ENCODE measurements at places on chromosomes 12 and 14.

DNA sequence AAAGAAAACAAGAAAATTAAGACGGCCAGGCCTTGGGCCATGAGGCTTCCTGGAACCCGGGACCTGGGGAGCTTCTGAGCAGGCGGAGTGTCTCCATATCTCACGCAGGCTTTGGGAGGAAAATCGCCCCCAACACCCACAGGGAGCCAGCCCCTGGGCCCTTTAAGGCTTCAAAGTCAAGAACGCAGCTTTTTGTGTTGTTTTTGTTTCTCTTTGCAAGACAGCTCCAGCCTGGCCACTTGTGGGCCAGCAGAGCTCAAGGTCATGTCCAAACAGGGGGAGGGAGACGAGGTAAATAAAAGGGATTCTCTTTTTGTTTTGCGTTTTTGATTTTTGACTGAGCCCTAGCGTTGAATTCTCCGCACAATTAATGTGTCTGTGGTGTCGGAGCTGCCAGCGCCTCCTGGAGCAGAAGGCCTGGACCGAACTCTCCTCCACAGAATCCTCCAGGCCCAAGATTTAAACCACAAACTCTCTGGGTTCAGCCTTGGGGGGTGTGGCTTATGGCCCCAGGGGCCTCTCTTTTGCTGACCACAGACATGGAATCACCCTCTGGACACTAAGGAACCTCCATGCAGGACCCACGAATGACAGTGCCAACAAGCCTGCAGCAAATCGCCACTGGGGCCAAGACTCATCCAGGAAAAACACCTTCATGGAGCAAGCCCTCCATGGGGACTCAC lies 8.2 kb downstream of the SCARB1 start:
- no peak for DNase-seq

DNA sequence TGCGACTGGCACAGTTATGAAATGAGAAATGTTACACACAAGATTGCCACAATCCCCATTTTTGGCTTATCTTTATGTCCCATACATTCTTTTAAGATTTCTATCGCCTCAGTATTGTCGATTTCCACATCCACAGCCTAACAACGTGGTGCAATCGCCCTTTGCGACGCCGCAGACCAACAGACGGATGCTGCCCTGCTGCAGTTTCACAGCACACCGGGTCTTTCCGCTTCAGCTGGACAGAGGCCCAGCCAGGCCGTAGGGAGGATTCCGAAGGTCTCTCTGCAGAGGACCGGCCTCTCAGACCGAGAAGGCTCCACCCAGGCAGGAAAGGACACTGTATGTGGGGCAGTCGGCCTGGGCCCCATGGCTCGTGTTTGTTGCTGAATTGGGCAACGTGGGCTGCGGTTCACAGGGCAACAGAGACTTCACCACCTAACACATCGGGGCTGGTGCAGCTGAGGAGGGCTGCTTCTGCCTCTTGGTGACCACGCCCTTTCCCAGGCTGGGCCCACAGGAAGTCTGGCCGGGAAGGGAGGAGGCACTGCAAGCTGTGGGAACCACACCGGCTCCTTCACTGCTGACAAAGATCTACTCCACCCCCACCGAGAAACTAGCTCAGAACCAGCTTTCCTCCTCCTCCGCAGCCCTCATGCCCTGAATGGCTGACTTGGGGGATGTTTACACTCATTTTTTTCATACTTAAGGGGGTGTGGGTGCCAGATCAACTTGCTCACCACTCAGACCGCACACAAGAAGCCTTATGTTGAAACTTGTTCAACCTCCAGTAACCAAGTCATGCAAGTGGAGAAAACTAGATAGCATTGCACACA lies 32.9 kb upstream of the MDM1 start:
- peak; percentile 69 for DNase-seq

GRCh38 chr12:86230516-86231146 lies 25.6 kb downstream of the MGAT4C start:
- no peak for DNase-seq

GRCh38 chr12:47247418-47247817 lies 167.7 kb upstream of the AMIGO2 start:
- peak; percentile 67 for DNase-seq

DNA sequence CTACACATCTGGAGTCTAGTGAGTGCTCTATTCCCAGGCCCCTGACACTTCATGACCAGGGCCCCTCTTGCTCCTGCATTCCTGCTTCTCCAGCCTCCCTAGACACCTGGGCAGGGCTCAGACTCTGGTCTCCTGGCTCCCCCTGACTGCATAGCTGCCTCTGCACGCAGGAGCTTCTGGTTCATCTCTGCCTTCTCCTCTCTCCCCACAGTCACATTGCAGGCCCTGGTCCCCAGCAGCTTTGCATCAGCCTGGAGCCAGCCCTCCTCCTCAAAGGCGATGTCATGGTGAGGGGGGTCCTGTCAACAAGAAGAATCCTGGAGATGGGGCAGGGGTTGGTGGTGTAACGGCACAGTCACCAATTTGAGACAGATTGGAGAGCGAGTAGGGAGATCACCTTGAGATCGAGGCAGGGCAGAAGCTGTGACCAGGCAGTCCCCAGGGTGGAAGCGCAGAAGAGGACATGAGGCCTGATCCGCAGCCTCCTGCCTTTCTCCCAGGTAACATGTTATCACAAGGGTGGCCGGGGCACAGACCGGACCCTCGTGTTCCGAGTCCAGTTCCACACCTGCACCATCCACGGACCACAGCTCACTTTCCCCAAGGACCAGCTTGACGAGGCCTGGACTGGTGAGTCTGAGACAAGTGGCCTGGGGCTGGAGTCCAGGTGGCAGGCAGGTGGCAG lies 8.1 kb downstream of the TNS2 start:
- no peak for DNase-seq

GRCh38 chr14:61238611-61239245 lies 42.4 kb downstream of the TMEM30B start:
- DNase-seq = no peak

Data from Ammon's horn (tissue), 1 donor.